ENCODE measurements at places on chromosomes 4 and X. TPM values are rescaled to one million over a fixed set of nuclear protein-coding genes. Genes with fewer than 3 reads are reported as not detected.

Gene ADH1C
- 7.7 TPM for polyA plus RNA-seq

Gene TRIML2
- polyA plus RNA-seq: not detected

Gene RCHY1
- polyA plus RNA-seq: 24.3 TPM

Gene FRMD7
- polyA plus RNA-seq: 0.43 TPM

Gene IL2
- not detected for polyA plus RNA-seq

Gene PHEX
- polyA plus RNA-seq: 0.86 TPM

Gene TRIM60
- polyA plus RNA-seq: not detected

Gene PNMA3
- 1.6 TPM for polyA plus RNA-seq

Gene POU3F4
- polyA plus RNA-seq: not detected

Gene FGFR3
- 0.56 TPM for polyA plus RNA-seq

Gene FAM47E
- polyA plus RNA-seq: 3.4 TPM

Gene MAGED4
- 17.0 TPM for polyA plus RNA-seq

Gene RS1
- polyA plus RNA-seq: 0.10 TPM

Gene CT45A10
- not detected for polyA plus RNA-seq

Gene CTAG1B
- not detected for polyA plus RNA-seq

DNA sequence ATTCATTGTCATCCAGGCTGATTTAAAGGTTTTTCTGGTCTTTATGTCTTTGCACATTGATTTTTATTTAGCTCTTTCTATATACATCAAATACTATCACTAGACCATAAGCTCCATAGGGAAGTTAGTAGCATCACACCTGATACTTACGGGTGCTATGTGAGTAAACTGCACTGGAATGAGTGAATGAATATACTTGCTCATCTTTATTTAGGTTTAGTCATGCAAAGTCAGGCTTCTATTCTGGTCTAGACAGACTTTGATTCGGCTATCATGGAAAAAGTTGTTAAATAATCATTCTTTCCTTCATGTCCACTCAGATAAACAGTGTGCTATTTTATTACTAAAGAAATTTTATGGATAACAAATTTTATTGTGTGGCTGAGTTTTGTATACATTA, 457.8 kb upstream of the PCDH7 start:
- no peak for DNase-seq

GRCh38 chr4:32207456-32207855, 1487.3 kb downstream of the PCDH7 start:
- no peak for DNase-seq

DNA sequence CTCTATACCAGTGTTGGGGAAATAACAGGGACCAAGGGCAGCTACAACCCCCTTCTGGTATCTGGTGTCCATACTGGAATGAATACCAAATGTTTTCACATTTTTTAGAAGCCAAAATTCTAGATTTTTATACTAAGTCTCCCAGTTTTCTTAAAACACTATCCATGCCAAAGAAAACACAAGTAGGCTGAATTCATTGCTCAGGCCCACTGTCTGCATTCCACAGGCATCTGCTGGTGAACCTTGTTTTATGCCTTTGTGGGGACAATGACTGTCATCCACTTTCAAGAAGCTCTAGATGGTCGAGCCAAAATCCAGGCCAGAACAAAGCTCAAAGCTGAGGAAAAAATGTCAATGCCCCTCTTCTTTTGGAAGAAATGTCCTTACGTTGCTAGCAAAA, 213.4 kb upstream of the RASGEF1B start:
- no peak for DNase-seq

DNA sequence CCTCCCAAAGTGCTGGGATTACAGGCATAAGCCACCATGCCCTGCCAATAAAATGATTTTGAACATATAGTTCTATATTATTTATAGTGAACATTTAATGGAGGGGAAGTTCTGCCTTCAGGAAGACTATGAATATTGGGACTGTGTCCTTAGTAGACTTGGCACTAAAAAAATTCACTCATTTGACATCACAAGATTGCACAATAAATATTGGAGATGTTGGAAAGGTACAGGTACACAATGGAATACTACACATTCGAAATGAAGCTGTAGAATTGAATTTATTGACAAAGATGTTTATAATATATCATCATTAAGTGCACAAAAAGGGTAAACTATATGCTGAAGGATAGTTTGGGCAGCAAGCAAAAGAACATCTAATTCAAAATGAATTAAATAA, 13.0 kb upstream of the TMPRSS11E start:
- no peak for DNase-seq

DNA sequence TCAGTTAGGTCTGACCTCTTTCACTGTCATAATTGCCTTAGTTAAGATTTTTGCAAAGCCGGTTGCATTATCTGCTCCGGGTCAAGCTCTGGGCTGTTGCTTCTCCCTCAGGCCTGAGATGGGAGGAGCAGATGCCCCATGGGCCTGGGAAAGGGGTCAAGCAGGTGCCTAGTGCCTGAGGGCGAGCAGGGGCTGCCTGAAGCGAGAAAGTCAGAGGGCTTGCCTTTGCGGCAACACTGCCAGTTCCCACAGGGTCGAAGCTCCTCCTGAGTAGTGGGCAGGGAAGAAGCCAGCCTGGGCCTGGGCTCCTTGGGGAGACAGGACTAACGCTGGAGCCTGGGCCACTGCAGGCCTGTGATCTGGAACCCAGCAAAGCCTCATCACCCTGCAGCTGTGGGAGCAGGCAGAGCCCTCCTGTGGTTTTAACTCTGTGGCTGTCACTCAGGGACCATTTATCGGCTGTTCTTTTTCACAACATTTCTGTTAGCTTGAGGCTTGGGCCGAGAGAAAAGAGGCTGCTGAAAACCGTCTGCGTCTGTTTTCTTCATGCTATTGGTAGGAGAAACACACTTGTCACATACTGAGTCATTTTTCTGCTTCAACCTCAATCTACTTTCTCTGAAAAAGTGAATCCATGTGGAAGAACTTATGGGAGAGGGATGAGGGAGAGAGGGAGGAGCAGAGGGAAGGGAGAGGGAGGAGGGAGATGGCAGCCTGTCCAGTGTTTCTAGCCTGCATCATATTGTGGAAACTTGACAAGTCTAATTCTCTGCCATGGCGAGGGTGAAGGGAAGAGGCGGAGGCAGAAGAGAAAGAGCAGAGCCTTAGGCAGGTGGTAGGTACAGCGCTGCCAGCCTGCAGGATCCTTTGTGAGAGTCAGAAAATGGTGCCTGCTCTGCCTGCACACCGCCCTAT, 68.4 kb downstream of the RHOH start:
- DNase-seq: no peak

- DNase-seq: no peak
Measured at GRCh38 chr4:4838051-4838935, 21.2 kb upstream of the MSX1 start.

DNA sequence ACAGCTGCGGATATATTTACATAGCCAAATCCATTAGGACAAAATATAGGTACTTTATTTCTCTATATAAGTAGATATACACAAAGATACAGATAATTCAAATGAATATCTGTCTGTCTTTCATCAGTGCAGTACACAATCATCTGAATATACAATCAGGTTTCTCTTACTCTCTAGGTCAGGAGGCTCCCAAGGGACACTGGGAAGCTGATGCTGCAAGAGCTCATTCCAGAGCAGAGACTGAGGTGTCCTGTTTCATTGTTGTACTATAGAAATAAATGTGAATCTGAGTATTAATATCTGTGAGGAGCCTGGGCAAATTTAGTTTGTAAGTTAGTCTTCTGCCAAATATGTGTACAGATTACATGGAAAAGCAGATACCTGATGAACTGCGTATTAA, 4.2 kb downstream of the TLL1 start:
- DNase-seq: peak; percentile 50

DNA sequence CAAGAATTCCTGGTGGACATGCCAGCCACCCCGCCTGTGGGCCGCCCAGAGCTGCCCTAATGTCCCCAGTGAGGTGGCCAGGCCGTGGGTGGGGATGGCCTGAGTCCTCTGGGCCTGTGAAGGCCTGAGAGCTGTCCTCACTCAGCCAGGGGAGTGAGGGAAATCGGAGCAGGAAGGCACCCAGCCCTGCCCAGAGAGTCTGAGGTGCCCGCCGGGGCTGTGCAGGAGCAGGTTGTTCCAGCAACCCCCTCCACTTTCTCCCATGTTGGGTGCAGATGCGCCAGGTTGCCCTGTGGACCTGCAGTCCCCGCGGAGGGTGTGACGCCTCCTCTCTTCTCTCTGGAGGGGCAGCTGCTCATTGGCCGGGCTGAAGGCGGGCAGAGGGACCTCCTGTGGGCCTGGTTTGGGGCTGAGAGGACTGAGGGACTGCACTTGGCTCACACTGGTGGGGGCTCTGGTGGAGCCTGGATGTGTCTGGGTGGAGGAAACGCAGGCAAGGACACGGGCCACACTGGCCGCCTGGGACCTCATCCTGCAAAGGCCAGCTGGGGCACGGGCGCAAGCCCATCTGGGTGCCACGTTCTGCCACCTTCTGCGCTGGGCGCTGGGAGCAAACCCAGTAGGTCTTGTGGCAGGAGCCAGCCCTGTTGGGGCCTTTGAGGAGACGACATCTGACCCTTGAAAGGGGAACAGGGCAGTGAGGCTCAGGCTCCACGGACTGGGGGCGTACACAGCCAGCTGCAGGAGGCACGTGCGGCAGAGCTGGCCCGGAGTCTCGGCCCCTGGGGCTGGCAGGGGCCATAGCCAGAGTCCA, 14.0 kb downstream of the DOK7 start:
- no peak for DNase-seq

- DNase-seq: peak; percentile 47
Measured at GRCh38 chrX:134171661-134172587, 65.1 kb upstream of the CCDC160 start.

GRCh38 chrX:153411988-153412574, 809 bp downstream of the ZFP92 start:
- no peak for DNase-seq

DNA sequence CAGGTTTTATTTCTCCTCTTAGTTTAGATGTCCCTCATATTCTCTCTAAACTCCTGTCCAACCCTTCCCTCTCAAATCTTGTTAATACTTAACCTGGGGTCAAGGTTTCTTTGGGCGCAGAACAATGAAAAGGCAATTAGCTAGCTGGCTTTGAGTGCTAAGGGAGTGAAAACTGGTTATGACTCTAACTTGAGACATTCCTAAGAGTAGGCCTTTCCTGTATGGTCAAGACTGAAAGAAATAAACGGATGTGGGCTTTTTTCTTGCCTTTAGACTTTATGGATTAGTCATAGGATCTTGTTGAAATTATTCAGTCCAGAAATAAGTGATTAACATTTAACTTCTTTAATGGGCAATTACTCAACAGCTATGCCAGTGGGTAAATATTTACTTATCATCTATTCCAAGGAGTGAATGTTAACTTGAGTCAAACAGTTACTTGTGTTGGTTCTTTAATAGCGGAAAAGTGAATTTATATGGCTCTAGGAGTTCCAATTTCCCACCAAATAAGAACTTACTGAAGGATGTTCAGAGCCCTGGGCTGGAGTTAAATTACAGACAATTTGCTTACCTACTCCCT, 141.7 kb upstream of the SCML1 start:
- DNase-seq: no peak

- DNase-seq: no peak
Measured at GRCh38 chrX:125651426-125651825, 331.8 kb downstream of the TEX13C start.

DNA sequence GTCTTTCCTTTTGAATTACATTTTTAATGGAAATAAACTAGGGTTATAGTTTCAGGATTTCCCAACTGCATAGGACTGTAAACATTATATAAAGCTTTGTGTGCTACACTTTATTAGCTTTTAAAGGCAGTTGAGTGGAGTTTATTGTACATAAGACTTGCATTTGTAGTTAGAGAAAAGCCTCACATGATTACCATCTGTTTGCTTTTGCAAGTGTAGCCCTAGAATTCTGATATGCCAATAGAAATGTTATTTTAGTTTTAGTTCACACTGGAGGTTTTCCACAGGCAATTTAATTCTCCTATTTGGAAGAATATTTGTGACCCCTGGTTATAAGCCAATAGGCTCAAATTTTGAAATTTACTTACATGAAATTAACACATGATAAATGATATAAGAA, 41.3 kb upstream of the ANK2 start:
- DNase-seq: no peak

GRCh38 chr4:140358281-140358680, 15.2 kb upstream of the SCOC start:
- no peak for DNase-seq

- no peak for DNase-seq
Measured at GRCh38 chr4:145230726-145231125, 50.3 kb upstream of the OTUD4 start.

DNA sequence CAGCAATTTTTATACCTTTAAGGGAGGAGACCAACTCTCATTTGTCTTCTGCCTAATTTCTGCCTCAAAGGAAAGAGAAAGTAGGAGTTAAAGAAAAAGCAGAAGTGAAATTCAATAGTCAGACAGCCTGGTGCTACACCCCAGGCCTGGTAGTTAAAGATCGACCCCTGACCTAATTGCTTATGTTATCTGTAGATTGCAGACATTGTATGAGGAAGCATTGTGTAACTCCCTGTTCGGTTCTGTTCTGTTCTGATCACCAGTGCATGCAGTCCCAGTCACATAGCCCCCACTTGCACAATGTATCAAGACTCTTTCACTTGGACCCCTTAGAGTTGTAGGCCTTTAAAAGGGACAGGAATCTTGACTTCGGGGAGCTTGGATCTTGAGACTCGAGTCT, 335.9 kb upstream of the AR start:
- DNase-seq: no peak

DNA sequence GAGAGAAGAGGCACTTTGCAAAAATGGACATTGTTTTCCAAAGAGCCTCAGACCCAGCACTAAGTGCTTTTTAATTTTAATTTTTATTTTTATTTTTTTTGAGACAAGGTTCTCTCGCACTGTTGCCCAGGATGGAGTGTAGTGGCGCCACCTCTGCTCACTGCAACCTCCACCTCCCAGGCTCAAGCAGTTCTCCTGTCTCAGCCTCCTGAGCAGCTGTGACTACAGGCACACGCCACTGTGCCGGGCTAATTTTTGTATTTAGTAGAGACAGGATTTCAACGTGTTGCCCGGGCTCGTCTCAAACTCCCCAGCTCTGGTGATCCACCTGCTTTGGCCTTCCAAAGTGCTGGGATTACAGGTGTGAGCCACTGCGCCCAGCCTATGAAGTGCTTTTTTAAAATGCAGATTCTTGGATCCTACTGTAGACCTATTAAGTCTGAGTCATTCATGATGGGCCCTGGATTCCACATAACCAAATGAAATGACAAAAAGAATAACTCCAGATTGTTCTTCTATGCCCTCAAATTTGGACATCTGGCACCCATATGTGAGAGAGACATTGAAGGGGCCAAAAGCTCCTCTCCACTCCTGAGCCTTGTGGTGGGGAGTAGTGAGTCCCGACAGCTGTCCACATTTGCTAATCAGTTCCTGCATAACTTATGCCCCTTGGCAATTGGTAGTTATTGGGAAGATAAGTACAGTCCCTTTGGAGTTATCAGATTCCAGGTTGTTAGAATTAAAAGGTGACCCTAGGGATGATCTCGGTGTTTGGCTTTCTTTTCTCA, 3.6 kb downstream of the NOCT start:
- peak; percentile 57 for DNase-seq

- no peak for DNase-seq
Measured at GRCh38 chr4:128471576-128471975, 184.0 kb upstream of the PGRMC2 start.

GRCh38 chr4:169925678-169926077, 100.5 kb downstream of the MFAP3L start:
- no peak for DNase-seq

GRCh38 chrX:55787063-55787462, 69.5 kb downstream of the RRAGB start:
- DNase-seq: no peak

Measured in muscle of back (tissue), 13 donors.